ENCODE measurements at places on chromosomes 12 and 14. TPM values are rescaled to one million over a fixed set of nuclear protein-coding genes. Genes with fewer than 3 reads are reported as not detected.
A peak's percentile ranks its signal among the peaks of the same experiment; 100 is the strongest.

DNA sequence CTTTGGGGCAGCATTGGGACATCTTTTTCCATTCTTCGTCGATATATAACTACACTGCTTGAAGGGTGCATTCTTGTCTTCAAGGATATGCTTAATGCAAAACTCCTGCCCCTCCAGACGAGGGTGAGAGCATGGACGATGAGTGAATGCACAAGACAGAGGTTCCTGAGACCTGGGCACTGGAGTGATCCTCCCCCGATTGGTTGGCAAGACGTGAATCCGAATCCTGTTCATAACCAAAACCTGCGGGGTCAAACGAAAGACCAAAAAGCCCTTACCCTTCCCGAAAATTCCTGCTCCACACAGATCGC is 684 bp downstream of the KANSL2 start:
- DNase-seq = no peak

GRCh38 chr14:42224053-42224888 is 617.6 kb downstream of the LRFN5 start:
- DNase-seq = no peak

DNA sequence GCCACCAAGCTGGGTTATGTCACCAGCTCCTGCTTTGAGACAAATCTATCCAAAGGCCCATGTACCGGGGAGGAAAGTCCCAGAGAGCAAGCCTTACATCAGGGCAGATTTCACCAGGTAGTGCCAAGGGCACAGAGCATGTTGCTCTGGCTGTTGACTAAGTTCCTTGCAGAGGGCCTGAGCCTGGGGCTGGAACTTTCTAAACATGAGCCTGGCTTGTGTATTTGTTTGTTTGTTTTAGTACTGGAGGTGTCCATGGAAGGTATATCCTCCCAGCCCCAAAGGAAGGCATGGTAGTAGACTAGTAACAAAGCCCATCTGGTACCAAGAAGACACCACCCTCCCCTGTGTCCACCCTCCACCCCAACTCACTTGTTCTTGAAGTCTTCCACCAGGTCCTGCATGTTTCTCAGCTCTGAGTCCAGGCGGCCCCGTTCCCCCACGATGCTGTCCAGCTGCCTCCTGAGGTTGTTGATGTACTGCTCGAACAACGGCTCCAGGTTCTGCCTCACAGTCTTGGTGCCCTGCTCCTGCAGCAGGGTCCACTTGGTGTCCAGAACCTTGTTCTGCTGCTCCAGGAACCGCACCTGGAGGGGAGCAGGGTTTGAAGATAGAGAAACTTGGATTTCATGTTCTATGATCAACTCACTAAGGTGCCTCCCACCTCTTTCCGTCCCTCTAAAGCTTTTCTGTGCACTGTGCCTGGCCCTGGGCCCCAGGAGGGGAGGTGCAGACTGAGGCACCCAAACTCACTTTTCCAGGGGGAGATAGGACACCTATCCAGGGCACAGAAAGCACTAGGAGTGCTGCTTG is 1.4 kb downstream of the KRT5 start:
- DNase-seq = peak; percentile 59

- DNase-seq = peak; percentile 87
Observed at GRCh38 chr12:120903412-120904196, 554 bp downstream of the SPPL3 start.

TOMM20L gene
- not detected for total RNA-seq

DNA sequence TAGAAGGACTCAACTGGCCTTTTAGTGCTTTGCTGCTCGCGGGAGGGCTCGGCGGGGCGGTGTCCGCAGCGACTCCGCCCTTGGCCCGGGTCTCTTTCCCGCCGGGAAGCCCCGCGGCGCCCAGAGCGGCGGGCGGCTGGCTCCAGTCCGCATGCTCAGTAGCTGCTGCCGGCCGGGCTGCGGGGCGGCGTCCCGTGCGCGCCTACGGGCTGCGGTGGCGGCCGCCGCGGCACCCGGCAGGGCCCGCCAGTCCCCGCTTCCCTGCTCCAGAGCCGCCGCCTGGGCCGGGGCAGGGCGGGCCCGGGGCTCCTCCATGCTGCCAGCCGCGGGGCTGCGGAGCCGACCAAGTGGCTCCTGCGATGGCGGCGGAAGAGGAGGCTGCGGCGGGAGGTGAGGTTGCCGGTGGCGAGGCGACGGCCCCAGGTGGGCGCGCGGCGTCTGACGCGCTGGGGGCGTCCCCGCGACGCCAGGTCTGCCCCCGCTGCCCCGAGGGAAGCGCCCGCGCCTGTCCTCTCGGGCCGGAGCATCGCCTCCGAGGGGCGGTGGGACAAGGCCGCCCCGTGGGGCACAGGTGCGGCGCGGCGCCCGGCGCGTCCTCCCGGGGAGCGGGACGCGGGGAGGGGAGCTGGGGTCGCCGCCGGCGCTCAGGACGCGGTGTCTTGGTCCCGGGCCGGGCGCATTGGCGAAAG is at the start of gene BMAL2:
Gene BMAL2, plus strand, starts transcription at position 123 of the 689 bp plus-strand sequence. Its CDS starts 237 bp downstream, at position 360.
- peak; percentile 76 for DNase-seq

ACACB gene
- 64.5 TPM for total RNA-seq

PCK2 gene
- 2.2 TPM for total RNA-seq

ZDHHC22 gene
- total RNA-seq = not detected

SLCO1B3 gene
- total RNA-seq = not detected

DNA sequence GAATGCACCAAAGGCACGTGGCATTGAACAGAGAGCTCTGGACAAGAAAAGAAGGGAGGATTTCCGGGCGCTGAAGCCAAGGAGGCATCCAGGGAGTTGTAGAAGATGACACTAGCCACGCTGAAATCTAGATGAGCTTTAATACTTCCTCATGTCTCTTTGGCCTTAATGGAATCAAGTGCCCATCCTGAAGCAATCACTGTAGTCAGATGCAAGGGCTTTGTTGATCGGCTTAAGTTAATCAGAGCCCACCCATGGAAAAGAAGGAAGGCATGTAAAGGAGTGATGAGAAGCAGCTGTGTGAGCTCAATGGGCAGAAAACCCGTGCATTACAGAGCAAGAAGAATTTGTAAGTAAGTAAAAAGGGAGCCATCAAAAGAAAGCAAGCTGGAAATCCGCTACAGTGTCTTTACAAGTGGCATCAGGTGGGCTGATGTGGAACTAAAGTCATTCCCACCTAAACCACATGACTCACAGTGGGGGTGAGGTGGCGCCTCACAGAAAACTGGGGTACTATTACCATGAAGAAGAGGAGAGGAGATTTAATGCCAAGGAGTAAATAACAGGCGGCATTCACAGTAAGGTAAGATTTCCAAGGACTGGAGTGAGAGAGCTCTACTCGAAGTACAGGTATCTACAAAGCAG is 48.4 kb downstream of the NDUFA12 start:
- DNase-seq = no peak

DNA sequence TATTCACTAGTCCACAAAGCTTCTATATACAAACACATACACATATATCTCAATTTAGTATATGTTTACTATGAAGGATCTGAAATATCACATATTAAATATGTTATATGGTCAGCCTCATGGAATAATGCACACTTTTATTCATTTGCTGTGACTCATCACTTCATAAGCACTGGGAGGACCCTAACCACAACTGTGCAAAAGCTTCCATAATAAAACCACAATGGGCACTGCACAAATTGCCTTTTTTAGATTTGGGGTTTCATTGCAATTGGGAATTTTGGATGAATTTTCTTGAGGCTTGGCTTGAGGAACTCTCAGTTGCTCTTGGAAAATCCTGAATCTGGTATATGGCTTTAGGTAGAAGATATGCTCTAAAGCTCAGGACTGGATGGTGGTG is 399.4 kb downstream of the C12orf75 start:
- no peak for DNase-seq

TPPP2 gene
- total RNA-seq = 0.73 TPM

CRACR2A gene
- total RNA-seq = 2.3 TPM

C12orf60 gene
- 2.5 TPM for total RNA-seq

GRCh38 chr14:101439023-101439422 is 122.3 kb upstream of the DIO3 start:
- DNase-seq = no peak

- DNase-seq = no peak
Observed at GRCh38 chr14:98510392-98510791, 761.6 kb downstream of the BCL11B start.

DNA sequence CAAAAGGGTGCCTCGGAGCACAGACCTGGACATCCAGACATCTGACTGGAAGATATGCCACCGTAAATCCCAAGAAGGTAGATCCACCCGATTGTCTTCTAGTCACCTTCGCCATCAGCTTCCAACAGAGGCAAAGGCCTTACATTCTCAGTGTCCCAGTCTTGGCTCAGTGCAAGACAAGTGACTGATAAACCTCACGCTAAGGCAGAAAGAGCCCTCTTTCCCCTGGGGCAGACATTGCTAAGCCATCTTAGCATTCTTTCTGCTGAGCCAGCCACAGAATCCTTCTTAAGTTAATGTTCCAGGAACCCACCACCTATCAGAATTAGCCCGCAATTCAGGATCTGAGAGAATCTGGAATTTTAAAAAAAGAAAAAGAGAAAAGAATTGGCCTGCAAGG is 4.3 kb upstream of the PLEKHG6 start:
- DNase-seq = no peak
